ENCODE measurements at places on chromosomes 12 and 14. TPM values are rescaled to one million over a fixed set of nuclear protein-coding genes. Genes with fewer than 3 reads are reported as not detected.

DNA sequence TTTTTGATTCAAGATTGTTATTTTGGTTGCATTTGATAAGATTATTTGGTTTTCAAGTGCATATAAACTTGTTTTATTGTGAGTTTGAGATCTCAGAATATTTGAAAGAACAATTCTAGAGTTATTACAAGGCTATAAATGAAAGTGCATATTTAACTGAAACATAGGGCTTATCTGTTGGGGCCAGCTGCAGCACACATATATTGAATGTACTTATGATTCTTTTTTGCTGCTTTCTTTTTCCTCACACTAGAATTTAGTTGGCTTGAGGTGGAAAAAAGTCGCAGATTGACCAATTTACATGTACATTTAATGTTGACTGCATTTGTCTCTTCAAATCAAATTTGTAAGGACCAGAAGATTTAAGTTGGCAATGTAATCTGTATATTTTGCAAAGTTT, 88.0 kb downstream of the PCNX1 start:
- no peaks in the 10 kb centered on the region for H3K27me3 ChIP-seq
- H3K4me3 ChIP-seq: no peak overlapping the region
- DNase-seq: no peak
- H3K4me1 ChIP-seq: peaks cover 8% of the 10 kb centered on the region
- H3K36me3 ChIP-seq: no peaks in the 10 kb centered on the region

- no peak overlapping the region for H3K4me3 ChIP-seq
- no peaks in the 10 kb centered on the region for H3K36me3 ChIP-seq
- DNase-seq: no peak
- peaks cover 11% of the 10 kb centered on the region for H3K4me1 ChIP-seq
- H3K27ac ChIP-seq: no peak overlapping the region
These were observed 677.6 kb upstream of the LMO3 start for GRCh38 chr12:17283563-17283962.

GRCh38 chr12:23303220-23303619, 646.2 kb downstream of the SOX5 start:
- H3K4me3 ChIP-seq: no peak overlapping the region
- H3K4me1 ChIP-seq: no peaks in the 10 kb centered on the region
- H3K27ac ChIP-seq: no peak overlapping the region
- DNase-seq: no peak
- H3K27me3 ChIP-seq: no peaks in the 10 kb centered on the region

IGF1 gene
- total RNA-seq: not detected

PLBD1 gene
- 98.1 TPM for total RNA-seq

DNA sequence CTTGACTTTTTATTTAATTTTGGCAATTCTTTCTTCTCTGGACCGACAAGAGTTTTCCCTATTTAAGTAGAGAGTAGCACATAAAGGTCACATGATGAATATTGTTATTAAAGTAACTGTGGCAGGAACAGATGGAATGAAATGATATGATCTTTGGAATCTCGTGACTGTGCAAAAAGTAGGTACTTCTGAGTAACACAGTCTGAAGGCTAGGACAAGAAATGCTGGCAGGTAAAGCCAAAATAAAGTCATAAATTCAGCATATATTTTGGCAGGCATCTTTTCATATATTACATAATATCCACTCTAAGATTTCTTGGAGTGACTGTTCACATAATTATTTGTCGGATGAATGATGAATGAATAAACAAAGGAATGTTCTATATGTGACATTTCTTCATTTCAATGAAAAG, 121.4 kb downstream of the EFCAB11 start:
- no peaks in the 10 kb centered on the region for H3K27me3 ChIP-seq
- H3K4me3 ChIP-seq: no peak overlapping the region
- no peak for DNase-seq
- H3K4me1 ChIP-seq: no peaks in the 10 kb centered on the region
- no peaks in the 10 kb centered on the region for H3K36me3 ChIP-seq

RTN1 gene
- not detected for total RNA-seq

GRCh38 chr12:14959463-14959862, 1.9 kb downstream of the ARHGDIB start:
- H3K4me3 ChIP-seq: no peak overlapping the region
- DNase-seq: no peak
- no peaks in the 10 kb centered on the region for H3K27me3 ChIP-seq
- no peaks in the 10 kb centered on the region for H3K36me3 ChIP-seq
- no peak overlapping the region for H3K27ac ChIP-seq

GRCh38 chr12:22828066-22828465, 203.1 kb downstream of the ETNK1 start:
- H3K27me3 ChIP-seq: no peaks in the 10 kb centered on the region
- no peaks in the 10 kb centered on the region for H3K36me3 ChIP-seq
- no peak overlapping the region for H3K4me3 ChIP-seq
- no peak for DNase-seq
- no peak overlapping the region for H3K27ac ChIP-seq
- H3K4me1 ChIP-seq: no peaks in the 10 kb centered on the region

- peaks cover 4% of the 10 kb centered on the region for H3K36me3 ChIP-seq
- no peaks in the 10 kb centered on the region for H3K4me1 ChIP-seq
- no peaks in the 10 kb centered on the region for H3K27me3 ChIP-seq
- no peak for DNase-seq
- peak overlapping the region; percentile 90 for H3K27ac ChIP-seq
These were observed 275.2 kb downstream of the FBXL14 start for GRCh38 chr12:1319212-1319611.

DNA sequence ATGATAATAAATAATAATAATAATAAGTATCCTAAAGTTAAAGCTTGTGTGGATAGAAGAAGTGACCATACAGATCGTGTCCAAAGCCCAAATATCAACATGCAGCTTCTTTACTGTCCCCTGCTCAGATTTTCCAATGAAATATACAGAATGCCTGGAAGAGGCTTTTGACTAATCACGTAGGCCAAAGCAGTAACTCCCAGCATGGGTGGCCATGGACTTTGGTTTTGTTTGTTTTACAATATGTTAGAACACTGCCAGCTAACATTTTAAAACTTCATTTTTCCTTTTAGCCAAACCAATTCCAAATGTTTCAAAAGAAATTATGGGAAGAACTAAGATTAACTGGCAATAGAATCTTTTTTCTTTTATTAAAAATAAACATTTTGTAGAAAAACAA, 400.0 kb upstream of the FLRT2 start:
- H3K4me3 ChIP-seq: no peak overlapping the region
- no peaks in the 10 kb centered on the region for H3K36me3 ChIP-seq
- H3K4me1 ChIP-seq: no peaks in the 10 kb centered on the region
- H3K27ac ChIP-seq: no peak overlapping the region
- no peaks in the 10 kb centered on the region for H3K27me3 ChIP-seq

DNA sequence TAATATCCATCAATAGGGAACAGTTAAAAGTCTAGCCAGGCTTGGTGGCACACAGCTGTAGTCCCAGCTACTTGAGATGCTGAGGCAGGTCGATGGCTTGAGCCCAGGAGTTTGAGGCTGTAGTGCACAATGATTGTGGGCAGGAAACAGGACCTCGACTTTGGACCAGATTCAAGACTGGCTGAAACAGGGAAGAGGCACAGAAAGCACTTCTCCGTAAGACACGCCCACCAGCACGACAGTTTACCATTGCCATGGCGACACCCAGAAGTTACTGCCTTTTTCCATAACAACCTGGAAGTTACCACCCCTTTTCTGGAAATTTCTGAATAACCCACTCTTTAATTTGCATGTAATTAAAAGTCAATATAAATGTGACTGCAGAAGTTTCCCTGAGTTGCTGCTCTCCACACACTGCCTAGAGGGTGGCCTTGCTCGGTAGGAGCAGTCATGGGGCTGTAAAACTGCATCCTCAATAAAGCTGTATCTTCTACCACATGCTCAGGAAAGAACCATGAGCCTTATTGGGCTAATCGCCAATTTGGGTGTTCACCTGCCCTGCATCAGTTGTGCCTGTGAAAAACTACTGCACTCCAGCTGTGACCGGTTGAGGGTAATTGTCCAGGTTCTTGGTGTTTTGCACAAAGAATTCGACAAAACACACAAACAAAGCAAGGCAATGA, 4.6 kb upstream of the LRRC23 start:
- no peak for DNase-seq
- no peaks in the 10 kb centered on the region for H3K36me3 ChIP-seq
- no peaks in the 10 kb centered on the region for H3K4me1 ChIP-seq
- H3K27ac ChIP-seq: no peak overlapping the region
- H3K4me3 ChIP-seq: no peak overlapping the region

EIF2S3B gene
- 4.8 TPM for total RNA-seq

- no peaks in the 10 kb centered on the region for H3K4me1 ChIP-seq
- H3K27me3 ChIP-seq: peaks cover 11% of the 10 kb centered on the region
- no peaks in the 10 kb centered on the region for H3K36me3 ChIP-seq
- DNase-seq: no peak
These were observed 131.1 kb downstream of the NEDD1 start for GRCh38 chr12:97038131-97038530.

DNA sequence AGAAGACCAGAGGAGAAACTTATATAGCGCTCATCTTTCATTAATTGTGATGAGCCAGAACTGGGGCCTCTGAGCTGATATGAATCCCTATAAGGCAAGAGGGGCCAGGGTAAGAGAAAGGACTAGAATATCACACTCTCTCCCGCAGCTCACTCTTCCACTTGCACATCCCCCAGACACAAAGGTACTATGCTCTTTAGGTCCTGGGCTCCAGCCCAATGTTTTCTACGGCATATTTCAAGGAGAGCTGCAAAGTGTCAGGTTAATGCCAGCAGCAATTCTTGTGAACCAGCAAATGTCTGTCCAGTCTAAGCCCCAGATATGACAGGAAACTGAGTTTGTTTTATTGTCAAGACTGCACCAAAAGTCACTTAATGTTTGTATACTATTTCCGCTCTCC, 29.4 kb downstream of the PPP2R5E start:
- H3K4me3 ChIP-seq: no peak overlapping the region
- no peaks in the 10 kb centered on the region for H3K27me3 ChIP-seq
- H3K36me3 ChIP-seq: no peaks in the 10 kb centered on the region
- H3K27ac ChIP-seq: no peak overlapping the region
- H3K4me1 ChIP-seq: peaks cover 15% of the 10 kb centered on the region
- DNase-seq: no peak

AKAP6 gene
- total RNA-seq: 2.8 TPM

- H3K27ac ChIP-seq: no peak overlapping the region
- no peaks in the 10 kb centered on the region for H3K27me3 ChIP-seq
- DNase-seq: no peak
- no peaks in the 10 kb centered on the region for H3K36me3 ChIP-seq
These were observed 7.2 kb upstream of the KRT75 start for GRCh38 chr12:52441320-52441911.

- no peaks in the 10 kb centered on the region for H3K36me3 ChIP-seq
- no peak overlapping the region for H3K4me3 ChIP-seq
- no peak for DNase-seq
- no peak overlapping the region for H3K27ac ChIP-seq
- H3K4me1 ChIP-seq: no peaks in the 10 kb centered on the region
These were observed 127.7 kb downstream of the LLPH start for GRCh38 chr12:66002812-66003211.

KRT7 gene
- 2,828 TPM for total RNA-seq

AVPR1A gene
- total RNA-seq: 0.98 TPM

IL26 gene
- total RNA-seq: not detected

DNA sequence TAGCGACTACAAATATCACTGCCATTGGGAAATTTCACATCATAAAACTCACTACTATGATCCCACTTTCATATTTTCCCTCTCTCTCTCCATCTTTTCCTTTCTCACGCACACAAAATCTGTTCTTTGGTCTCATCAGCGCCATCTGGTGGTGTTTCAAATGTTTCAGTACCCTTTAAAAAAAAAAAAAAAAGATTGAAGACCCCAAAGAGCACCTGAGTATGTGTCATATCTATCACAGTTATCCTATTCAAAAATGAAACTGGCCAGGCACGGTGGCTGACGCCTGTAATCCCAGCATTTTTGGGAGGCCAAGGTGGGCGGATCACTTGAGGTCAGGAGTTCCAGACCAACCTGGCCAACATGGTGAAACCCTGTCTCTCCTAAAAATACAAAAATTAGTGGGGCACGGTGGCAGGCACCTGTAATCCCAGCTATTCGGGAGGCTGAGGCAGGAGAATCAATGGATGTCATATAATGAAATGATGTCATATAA, 72.4 kb downstream of the TTC9 start:
- no peak overlapping the region for H3K4me3 ChIP-seq
- H3K27ac ChIP-seq: peak overlapping the region; percentile 77
- no peaks in the 10 kb centered on the region for H3K27me3 ChIP-seq
- H3K4me1 ChIP-seq: peaks cover 32% of the 10 kb centered on the region
- no peaks in the 10 kb centered on the region for H3K36me3 ChIP-seq

GRCh38 chr14:40386433-40386832, 954.2 kb upstream of the FBXO33 start:
- H3K36me3 ChIP-seq: no peaks in the 10 kb centered on the region
- H3K27ac ChIP-seq: no peak overlapping the region
- H3K27me3 ChIP-seq: no peaks in the 10 kb centered on the region
- DNase-seq: no peak
- H3K4me1 ChIP-seq: no peaks in the 10 kb centered on the region

DNA sequence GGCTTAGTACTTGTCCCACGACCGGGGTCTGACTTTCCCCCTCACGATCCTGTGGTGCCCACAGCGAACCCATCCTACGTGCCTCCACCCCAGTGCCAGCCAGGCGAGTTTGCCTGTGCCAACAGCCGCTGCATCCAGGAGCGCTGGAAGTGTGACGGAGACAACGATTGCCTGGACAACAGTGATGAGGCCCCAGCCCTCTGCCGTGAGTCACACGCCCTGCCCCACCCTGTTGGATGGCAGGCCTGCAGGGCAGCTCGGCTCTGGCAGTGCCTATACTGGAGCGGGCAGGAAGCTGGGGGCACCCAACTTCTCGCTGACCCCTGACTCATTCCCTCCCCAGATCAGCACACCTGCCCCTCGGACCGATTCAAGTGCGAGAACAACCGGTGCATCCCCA, 18.3 kb upstream of the LRP1-AS start:
- peak; percentile 64 for DNase-seq
- H3K27ac ChIP-seq: no peak overlapping the region
- H3K36me3 ChIP-seq: no peaks in the 10 kb centered on the region
- no peak overlapping the region for H3K4me3 ChIP-seq
- peaks cover 13% of the 10 kb centered on the region for H3K27me3 ChIP-seq

DNA sequence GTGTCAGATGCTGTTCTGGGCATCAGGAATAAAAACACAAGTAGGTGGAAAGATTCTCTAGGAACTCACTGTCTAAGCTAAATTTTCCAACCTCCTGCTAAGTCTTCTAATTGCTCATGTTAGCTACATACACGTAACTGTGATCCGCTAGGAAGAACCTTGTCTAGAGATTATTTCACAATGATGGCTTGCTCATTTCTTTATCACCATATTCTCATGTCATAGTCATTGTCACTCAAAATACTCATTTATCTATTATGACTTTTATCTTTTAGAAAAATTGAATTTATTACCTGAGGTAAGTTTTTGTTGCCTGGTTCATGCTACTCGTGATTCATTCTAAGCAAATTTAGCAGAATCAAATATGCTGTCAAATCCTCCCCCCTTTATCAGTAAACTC, 1402.4 kb upstream of the FLRT2 start:
- no peaks in the 10 kb centered on the region for H3K4me1 ChIP-seq
- H3K36me3 ChIP-seq: no peaks in the 10 kb centered on the region
- no peak overlapping the region for H3K4me3 ChIP-seq
- no peak overlapping the region for H3K27ac ChIP-seq
- DNase-seq: no peak

PTGDR gene
- not detected for total RNA-seq

Measured in Calu3 (cell line).